A172 (cell line): ENCODE measurements at places on chromosomes 2 and 18. TPM values are rescaled to one million over a fixed set of nuclear protein-coding genes. Genes with fewer than 3 reads are reported as not detected.

The COPS7B gene
- total RNA-seq: 39.4 and 43.5 TPM in 2 replicates

The RETREG2 gene
- 120 and 125 TPM in 2 replicates for total RNA-seq

The PTPRN gene
- total RNA-seq: 19.3 and 31.5 TPM in 2 replicates

The CENPA gene
- 35.8 and 44.3 TPM in 2 replicates for total RNA-seq

The ZBTB14 gene
- 18.2 and 20.9 TPM in 2 replicates for total RNA-seq

The PKP4 gene
- 39.6 and 52.6 TPM in 2 replicates for total RNA-seq

The ABCG8 gene
- total RNA-seq: not detected in 2 replicates

The CYBRD1 gene
- total RNA-seq: 159 and 186 TPM in 2 replicates

The DAW1 gene
- 1.7 and 2.0 TPM in 2 replicates for total RNA-seq

The KCNE4 gene
- 0.17 TPM in 1 of 2 replicates, not detected in the other for total RNA-seq
